Nucleus accumbens (tissue), 56 donors: ENCODE measurements at places on chromosomes 7 and 10.

GRCh38 chr10:72264536-72264935 is 9.2 kb upstream of the DDIT4 start:
- no peak for DNase-seq

DNA sequence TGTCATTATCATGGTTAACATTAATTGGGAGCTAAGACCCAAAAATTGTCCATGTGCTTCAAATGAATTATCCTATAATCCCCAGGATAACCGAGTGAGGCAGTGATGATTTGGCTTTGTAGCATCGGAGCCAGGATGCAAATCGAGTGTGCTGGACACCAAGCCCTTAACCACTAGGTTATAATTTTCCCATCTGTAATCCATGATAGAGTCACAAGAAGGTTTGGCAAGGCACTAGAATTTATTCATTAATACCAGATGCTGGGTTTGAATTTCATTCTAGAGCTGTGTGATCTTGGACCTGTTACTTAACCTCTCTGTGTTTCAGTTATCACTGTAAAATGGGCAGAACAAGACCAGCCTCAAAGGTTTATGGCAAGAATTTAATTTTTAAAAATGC is 21.0 kb upstream of the ITGB1 start:
- DNase-seq = no peak

DNA sequence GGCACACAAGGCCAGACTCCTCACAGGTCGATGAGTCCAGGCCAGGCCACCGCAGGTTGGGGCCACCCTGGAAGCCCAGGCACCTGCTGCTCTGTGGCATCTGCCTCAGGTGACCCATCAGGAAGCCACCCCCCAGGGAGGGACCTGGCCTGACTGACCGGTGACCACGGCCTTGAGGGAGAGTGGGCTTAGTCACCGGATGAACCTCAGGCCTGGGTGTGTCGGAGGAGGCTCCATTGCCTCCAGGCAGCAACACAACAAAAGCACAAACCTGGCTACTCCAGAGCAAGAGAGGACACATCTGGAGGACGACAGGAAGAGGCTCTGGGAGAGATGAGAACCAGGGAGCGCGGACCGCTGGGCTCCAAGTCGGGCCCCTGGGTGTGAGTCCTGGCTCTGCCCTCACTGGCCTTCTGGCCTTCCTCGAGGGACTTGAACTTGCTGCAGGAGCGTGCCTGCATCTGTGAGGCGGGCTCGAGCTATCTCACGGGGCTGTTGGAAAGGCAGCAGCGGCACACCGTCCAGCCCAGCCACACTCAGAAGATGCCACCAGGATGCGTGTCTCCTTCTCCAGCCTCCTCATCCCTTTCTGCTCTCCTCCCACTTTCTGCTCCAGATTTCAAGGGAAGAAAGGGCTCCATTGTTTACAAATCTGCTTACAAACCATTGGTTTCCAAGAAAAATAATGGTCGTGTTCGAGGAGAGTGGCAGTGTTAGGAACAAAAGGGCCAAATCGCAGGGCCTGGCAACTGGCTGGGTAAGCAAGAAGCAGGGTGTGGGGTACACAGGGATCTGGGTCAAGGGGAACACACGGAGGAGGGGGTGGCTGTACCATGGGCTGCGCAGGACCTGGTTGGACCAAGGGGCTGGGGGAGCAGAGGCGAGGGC is 152.9 kb downstream of the ADAM12 start:
- DNase-seq = no peak

DNA sequence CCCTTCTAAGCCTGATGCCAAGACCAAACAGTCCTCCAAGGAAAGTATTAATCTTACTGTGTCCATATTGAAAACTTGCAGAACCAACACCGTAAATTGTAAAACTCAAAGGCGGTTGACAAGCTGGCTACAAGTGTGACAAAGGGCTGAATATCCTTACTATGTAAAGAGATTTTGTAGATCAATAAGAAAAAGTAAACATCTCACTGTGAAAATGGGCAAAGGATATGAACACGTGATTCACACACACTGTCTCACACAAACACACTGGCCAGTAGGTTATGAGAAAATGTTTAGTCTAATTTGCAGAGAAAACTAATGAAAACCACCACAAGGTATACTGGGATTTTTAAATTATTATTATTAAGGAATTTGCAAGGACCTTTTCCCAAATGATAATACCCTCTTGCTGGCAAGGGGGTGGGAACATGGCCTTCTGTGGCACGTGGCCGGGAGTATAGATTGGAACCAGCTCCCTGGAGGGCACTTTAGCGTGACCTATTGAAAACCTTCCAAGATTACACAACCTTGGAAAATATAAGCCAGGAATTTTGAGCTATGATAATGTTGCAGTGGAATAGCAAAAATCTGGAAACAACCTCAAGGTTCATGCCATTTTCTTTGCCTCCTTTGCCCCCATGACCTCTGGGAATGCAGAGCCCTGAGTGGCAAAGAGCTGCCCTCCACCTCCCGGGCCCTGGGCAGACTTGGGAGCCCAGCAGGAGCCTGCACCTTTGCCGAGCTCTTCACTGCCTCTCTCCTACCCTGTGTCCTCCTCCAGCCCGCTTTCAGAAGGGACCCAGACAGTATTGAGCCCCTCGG is 26.2 kb upstream of the SLC29A3 start:
- DNase-seq = no peak

DNA sequence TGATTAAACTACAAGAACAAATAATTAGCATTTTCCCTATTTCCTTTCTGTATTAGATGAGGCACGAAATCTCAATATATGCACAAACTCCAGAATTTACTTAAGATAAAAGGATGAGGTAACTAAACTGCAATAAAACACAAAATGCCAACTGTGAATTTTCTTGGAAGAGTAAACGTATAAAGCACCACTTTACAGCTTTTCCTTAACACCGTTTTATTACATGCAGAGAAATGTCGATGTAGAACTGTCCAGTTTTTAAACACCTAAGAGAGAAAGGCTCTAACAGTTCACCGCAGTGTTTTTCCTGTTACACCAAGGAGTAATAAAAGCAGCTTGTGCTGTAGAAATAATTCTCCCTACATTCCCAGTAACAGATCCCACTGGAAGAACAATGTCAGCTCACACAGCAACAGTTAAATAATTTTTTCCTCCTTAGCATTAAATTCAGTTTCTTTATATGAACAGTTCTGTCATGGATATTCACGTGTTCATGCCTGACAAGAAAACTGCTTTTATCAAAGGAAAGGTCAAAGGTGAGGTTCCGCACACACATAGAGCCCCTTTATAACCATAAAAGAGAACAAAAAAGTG is 52.0 kb downstream of the MINDY3 start:
- no peak for DNase-seq

DNA sequence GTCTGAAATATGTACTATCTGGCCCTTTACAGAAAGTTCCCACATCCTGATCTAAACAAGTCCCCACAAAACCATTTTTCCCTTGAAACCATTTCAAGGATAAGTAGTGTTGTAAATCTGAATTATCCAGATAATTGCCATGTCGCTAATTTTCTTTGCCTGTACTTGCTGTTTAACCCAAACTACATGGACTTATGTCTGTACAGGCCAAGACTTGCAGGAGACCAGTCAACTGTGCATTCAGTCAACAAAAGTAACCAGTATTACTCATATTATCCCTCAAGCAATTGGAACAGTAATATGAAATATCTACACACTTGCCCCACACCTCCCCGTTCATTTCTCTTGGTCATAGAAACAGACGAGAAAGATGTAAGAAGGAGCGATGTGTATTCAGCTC is 347.8 kb upstream of the NFE2L3 start:
- no peak for DNase-seq

GRCh38 chr10:1396297-1396635 is 340.1 kb downstream of the WDR37 start:
- DNase-seq = no peak

GRCh38 chr7:25353196-25353595 is 124.9 kb upstream of the NPVF start:
- DNase-seq = no peak

DNA sequence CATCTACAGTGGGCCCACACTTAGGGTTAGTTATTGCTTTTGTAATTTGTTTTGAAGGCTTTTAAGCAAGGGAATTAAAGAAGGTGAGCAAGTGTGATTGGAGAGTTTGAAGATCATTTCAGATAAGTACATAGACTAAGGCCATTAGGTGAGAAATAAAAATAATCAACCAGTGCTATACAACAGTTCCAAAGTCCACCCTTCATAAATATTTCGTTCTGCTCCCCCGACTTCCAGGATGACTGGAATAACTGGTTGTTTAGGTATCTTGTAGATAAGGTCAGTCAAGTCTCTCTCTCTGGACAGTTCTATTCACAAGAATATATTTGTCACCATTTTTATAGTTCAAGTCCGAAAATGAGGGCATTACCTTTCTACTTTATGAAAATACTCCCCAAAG is 98.0 kb upstream of the MBL2 start:
- no peak for DNase-seq

DNA sequence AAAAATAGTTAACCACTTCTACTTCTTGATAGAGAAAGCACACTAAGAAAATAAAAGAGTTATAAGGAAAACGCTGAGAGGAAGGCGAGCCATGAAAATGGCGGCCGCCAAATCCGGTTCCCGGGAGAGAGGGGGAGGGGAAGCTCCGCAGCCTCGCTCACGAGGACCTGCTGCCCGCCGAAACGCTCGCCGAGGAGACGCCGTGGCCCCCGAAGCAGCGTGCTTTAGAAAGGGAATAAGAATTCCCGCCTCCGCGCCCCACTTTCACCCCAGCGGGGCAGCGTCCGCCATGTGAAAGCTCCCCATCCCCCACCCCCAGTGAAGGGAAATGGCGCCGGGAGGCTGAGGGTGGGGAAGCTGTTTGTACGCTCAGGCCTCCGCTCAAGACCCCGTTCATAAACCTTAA is 505 bp downstream of the HNRNPA2B1 start:
- DNase-seq = peak; percentile 71

- no peak for DNase-seq
Observed at GRCh38 chr10:839550-840205, 91.8 kb downstream of the LARP4B start.

DNA sequence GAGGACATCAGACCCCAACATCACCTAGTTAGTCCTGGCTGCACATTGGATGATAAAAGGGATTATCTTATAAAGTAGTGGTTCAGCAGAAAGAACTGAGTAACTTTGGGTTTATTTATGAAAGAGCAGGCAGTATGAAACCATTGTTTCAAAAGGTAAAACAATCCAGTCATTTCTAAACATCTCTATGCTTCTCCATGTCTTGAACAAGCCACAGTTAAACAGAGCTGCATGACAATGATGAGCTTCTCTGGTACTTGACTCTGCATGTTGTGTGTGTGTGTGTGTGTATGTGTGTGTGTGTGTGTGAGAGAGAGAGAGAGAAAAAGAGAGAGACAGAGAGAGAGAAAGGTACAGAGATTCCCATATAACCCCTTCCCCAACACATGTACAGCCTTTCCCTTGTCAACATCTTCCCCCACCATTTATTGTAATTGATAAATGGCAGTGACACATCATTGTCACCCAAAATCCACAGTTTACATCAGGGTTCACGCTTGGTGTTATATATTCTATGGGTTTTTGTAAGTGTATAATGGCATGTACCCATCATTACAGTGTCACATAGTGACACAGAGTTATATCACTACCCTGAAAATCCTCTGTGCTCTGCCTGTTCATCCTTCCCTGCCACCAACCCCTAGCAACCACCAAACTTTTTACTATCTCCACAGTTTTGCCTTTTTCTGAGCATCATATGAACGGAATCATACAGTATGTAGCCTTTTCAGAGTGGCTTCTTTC is 32.8 kb upstream of the SLC18A3 start:
- no peak for DNase-seq

DNA sequence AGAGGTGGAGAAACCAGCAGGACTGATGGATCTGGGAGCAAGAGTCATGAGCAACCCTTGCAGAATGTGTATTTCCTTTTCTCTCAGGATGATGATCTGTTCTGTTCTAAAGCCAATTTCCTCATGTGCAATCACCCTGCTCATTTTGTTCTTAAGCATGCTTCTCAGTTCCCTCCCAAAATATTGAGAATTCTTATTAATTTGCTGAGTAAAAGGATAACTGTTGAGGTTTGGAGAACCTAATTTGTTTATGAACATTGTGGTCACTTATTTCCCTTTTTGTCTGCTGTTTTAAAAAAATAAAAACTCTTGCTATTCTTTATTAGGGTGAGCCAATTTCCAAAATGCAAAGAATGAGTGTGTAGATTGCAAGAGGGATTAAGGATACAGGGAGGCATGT is 106.8 kb downstream of the APBB1IP start:
- no peak for DNase-seq

GRCh38 chr10:48555310-48556042 is 49.4 kb downstream of the ARHGAP22 start:
- no peak for DNase-seq

DNA sequence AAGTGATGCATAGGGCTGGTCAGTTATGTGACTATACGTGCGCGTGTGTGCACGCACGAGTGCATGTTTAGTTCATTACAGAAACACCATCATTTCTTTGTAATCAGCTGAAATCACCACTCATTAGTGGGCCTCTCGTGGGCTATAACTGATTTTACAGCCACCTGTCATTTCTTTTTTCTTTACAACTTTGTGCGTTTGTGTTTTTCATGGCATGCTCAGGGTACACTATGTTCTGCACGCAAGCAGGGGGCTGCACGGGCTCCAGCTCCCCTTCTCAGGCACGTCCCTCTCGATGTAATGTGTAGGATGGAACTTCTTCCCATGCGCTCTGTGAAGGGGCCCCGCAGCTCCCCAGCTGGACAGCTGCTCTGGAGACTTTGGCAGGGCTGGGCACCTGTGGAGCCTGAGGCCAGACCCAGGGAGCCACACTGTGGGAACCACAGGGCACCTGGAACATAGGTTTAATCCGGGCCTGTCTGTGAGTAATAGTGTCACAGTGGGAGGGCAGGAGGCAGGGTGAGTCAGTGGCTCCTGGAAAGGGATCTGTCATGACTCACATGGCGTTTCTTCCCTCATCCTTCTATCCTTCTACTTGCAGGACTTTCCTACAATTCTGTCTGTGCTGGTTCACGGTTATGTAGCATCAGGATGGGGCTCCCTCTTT is 4.9 kb downstream of the GCK start:
- no peak for DNase-seq

GRCh38 chr7:51973939-51974338 is 657.3 kb upstream of the COBL start:
- DNase-seq = no peak

GRCh38 chr7:83575436-83575835 is 73.5 kb downstream of the SEMA3E start:
- DNase-seq = no peak

- DNase-seq = no peak
Observed at GRCh38 chr7:73682745-73683055, 553 bp downstream of the DNAJC30 start.

GRCh38 chr10:99369126-99369525 is 40.0 kb downstream of the CNNM1 start:
- DNase-seq = no peak

- no peak for DNase-seq
Observed at GRCh38 chr10:95333997-95334804, 43.4 kb upstream of the PDLIM1 start.

GRCh38 chr7:113159746-113160339 is 41.5 kb upstream of the SMIM30 start:
- no peak for DNase-seq

DNA sequence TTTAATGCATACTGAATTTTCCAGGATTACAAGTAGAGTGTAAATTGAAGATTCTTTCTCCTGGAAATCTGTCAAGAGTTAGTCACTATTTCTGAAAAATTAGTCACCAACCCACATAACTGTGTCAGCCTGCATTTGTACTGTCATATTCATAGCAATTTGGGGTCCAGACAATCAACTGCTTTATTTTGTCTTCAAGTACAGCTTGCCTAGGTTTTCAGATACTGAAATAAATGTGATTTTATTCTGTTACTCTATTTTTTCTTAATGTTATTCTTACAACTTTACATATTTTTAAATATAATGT is 55.1 kb downstream of the CUBN start:
- no peak for DNase-seq
